NCI-H146 (cell line): ENCODE measurements at places on chromosomes 12 and 14.

- DNase-seq = no peak
Measured at GRCh38 chr12:96186607-96187301, 7.4 kb upstream of the ELK3 start.

GRCh38 chr14:96363751-96364336 is 518 bp downstream of the GSKIP start:
- peak; percentile 41 for DNase-seq

GRCh38 chr14:93431036-93431670 is 414 bp downstream of the UNC79 start:
- peak; percentile 76 for DNase-seq

DNA sequence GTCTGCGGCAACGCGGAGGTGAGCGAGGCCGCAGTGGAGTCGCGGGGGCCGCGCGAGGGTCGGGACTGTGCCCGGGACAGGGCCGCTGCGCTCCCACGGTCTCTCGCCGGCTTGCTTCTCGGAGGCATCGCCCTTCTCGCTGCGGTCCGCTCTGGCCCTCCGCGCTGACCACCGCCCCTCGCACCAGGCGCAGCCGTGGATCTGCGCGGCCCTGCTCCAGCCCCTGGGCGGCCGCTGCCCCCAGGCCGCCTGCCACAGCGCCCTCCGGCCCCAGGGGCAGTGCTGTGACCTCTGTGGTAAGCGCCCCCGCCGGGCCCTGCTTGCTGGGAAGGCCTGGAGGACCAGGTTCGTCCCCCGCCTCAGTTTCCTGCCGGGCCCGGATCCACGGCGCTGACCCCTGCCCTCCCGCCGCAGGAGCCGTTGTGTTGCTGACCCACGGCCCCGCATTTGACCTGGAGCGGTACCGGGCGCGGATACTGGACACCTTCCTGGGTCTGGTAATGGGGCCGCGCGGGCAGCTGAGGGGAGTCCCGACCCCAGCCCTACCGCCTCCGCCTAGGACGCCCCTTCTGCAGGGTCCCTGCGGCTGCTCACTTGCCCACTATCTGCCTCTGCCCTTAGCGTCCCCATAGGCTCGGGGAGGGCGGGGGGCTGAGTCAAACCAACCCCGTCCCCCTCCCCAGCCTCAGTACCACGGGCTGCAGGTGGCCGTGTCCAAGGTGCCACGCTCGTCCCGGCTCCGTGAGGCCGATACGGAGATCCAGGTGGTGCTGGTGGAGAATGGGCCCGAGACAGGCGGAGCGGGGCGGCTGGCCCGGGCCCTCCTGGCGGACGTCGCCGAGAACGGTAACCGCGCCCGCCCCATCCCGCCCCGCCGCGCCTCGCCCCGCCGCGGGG is 7.0 kb downstream of the AMN start:
- peak; percentile 30 for DNase-seq

DNA sequence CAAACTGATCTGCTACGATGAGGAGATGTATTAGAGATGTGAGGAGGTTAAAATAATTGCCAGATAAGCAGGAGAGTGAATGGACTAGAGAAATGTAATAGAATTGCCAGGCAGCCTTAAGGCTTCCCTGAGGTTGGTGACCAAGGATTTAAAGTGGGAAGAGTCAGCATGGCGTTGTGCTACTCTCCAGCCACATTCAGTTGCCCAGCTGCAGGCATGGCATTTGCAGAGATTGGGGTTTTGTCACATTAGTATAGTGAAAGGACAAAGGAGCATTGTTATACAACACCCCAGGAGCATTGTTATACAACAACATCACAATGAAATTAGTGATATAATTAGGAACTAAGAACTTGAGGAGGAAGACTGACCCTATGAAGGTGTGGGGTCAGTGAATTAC is 31.7 kb downstream of the MARK3 start:
- no peak for DNase-seq

DNA sequence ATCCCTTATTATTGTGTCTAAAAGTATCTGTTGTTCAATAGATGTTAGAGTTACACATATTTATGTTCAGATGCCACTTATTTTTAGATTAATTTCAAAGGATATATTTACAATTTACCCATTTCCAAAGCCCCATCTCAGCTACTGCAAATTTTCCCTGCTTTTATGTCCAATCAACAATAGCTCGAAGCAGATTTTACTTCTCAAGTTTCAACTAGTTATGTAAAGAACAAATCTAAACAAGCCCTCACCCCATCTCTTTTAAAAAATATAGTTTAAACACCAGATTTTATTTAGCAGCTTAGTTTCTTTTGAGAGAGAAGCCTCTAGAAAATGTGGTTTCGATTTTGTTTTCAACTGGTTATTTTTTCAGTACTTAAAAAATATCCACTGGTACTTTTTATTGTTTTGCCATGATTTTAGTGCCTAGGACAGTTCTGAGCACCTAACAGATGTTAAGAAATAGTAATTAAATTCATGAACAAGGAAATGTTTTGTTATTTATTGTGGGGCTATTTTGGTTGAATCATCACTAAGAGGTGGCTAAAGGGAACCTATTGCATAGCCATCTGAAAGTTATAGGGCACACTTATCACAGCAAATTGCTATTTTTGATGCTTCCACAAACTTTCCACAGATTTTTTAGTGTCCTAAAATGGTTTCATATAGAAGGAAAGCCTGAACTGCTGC is 96.2 kb upstream of the BMP4 start:
- no peak for DNase-seq

DNA sequence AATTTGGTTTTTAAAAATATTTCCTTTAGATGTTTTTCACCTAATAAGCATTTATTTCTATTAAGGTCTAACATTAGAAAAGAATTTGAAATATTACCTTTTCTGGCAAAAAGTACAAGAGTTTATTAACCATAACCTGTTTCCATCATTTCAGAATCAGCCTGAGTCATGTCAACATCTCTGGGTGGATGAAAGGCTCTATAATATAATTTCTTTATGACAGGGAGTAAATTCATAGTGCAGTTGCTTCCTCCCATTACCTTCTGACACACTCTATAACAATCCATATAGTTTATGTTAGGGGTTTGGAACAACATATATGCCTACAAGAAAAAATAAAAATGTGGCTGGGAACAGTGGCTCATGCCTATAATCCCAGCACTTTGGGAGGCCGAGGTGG is 134.5 kb downstream of the SLC2A13 start:
- no peak for DNase-seq

GRCh38 chr14:67503331-67503730 is 14.8 kb upstream of the TMEM229B start:
- no peak for DNase-seq

DNA sequence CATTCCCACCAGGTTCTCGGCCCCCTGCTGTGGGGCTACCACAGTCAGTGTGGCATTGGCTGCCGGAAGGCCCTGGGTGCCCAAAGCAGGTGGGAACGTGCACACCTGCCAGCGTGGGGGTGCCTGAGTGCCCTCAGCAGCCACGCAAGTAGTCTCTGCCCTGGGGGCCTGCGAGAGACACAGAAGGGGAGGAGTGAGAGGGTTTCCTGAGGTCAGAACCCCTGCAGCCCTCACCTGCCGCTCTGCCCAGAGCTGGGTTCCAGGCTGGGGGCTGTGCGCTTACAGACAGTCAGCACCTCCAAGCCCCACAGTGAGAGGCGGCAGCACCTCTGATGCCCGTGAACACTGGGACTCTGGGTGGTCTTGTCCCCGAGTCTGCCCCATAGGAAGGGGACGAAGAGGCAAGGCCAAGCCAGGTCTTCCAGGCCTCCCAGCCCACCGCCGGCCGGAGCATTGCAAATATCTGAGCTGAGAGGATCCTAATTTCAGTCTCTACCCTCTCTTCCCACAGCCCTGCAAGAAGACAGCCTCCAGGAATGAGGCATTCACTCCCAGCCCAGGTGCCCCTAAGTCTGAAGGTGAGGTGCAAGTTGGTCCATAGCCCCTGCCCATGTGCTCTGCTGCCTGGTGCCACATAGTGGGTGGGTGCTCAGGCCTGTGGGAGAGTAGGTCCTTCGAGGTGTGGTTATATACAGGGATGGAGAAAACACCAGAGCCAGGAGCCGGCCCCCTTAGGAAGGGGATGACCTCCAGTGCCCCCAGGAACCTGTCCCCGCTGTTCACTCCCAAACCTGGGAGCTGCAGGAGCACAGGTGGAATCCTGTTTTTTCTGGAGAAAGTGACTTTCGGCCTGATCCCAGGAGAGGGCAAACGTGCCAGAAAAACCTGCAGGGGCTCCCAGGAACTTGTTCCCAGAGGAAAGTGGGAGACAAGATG is 291.1 kb upstream of the RTL1 start:
- peak; percentile 97 for DNase-seq

- no peak for DNase-seq
Measured at GRCh38 chr12:124940393-124941169, 26.1 kb upstream of the UBC start.

GRCh38 chr12:106918746-106919145 is 37.0 kb upstream of the TMEM263 start:
- DNase-seq = peak; percentile 59

GRCh38 chr12:88934163-88934747 is 354.0 kb upstream of the KITLG start:
- no peak for DNase-seq

DNA sequence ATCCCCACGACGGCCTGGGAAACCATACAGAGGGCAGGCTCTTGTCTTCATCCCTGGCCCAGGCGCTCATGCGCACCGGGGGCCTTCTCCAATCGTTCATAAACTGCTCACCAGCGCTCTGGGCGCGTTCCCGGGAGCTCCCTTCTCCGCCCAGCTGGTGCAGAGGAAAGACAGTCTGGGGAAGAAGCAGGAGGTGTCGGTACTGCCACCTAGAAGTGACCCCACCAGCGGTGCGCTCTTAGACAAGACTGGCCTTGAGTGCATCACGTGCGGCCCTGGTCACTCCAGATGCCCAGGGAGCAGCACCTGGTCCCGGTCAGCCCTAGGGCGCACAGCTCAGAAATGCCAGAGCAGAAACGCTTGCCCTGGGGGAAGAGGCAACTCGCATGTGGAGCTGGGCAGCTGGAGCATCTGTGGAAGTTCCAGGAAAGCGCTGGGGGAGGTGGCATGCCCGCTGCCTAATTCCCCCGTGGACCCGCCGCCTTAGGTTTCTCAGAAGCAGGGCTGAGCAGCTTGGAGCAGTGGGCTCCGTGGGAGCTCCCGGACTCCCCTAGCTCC is 2.5 kb downstream of the GSC start:
- DNase-seq = no peak

GRCh38 chr12:64826234-64826633 is 1.8 kb downstream of the TBC1D30 start:
- DNase-seq = peak; percentile 86

DNA sequence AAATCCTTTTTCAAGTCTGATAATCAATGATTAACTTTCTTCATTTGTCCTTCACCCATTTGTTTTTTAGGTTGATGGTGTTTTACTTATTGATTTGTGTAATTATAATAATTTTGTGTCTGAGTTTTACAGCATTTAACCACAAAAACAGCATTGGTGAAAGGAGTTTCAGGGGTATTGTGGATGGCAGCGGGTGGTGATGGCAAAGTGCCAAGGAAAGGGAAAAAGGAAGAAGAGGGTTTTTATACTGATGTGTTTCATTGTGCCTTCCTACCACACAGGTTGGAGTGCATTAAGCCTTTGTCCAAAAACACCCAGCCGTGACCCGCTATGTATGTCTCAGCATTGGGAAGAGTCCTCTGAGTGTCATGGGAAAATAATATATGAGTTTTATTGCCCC is 150.3 kb downstream of the DAD1 start:
- peak; percentile 7 for DNase-seq

- DNase-seq = no peak
Measured at GRCh38 chr12:80690513-80690912, 16.9 kb upstream of the MYF6 start.

GRCh38 chr14:63283884-63284248 is 34.9 kb downstream of the GPHB5 start:
- DNase-seq = no peak

- no peak for DNase-seq
Measured at GRCh38 chr12:116455540-116456329, 103.4 kb upstream of the MAP1LC3B2 start.

DNA sequence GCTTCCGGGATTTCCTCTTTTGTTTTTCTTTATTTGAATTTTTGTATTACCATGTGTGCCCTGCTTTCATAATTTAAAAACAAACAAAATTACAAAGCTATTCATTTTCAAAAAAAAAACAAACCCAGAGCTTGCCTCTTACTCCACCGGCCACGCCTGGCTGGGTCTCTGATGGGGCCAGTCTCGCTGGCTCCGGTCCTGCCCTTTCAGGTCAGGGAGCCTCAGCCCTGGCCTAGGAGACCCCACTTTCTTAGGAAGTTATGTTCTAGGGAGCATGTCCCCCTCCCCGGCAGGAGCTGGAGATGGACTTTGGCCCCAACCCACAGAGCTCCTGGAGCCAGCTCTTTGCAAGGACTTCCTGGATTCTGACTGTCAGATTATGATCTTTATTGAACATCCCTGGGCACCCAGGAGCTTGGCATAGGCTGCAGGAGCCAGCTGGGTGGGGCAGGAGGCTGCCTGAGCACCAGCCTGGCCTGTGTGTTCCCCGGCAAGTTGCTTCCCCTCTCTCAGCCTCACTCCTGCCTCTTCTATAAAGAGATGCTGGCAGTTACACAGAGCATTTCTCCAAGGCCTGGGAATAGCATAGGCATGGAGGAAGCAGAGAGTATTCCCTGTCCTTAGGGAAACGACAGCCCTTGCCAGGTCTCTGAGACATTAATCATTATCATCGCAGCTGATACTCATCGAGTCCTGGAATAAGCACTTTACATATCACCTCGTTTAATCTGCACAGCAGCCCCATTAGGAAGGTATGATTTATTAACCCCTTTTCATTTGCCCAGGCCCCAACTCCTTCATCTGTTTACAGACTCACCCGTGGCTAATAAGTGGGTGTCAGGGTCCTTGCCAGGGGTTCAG is 3.5 kb downstream of the DEGS2 start:
- DNase-seq = no peak

- DNase-seq = no peak
Measured at GRCh38 chr12:42679466-42679865, 89.9 kb upstream of the PRICKLE1 start.

GRCh38 chr12:20099395-20100183 is 268.7 kb upstream of the PDE3A start:
- no peak for DNase-seq

DNA sequence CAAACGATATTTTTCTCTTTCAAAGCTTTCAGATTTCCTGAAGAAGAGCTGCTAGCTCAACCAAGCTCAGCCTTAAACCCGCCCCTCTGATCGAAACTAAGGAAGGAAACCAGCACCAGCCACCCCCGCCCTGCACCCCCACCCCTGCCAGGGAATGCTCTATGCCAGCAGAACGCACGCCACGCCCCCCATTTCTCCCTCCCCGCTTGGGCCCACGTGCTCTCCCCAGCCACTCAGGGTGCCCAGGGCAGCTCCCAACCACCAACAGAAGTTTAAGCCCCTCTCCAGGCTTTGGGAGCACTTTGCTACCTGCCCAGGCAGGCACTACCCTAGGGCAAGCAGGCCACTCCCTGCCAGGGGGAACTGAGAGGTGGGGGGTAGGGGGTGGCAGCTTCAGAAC is 18.8 kb upstream of the KRT78 start:
- DNase-seq = peak; percentile 20

GRCh38 chr14:26917086-26917485 is 319.3 kb upstream of the NOVA1 start:
- DNase-seq = no peak

DNA sequence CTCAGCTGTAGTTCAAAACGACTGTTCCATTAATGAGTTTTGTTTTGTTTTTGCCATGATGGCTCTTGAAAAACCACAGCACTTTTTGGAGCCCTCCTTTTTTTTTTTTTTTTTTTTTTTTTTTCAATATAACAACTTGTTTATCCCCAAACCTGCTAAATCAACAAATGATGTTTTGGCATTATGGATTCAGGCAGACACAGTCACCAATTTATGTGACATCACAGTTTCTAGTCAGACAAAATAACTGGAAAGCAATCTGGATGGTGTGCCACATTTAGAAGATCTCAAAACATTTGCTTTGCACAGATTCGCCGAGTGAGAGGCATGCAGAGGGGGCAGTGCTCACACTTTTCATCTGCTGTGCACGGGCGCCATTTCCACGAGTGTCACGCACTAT is 7.9 kb upstream of the RFLNA start:
- no peak for DNase-seq
